AG09309 (cell line): ENCODE measurements at places on chromosomes 3 and 15.
A peak's percentile ranks its signal among the peaks of the same experiment; 100 is the strongest.

- no peak for DNase-seq
Observed at GRCh38 chr15:39465843-39466749, 114.8 kb upstream of the THBS1 start.

- no peak for DNase-seq
Observed at GRCh38 chr3:130901463-130902204, 7.8 kb downstream of the ATP2C1 start.

DNA sequence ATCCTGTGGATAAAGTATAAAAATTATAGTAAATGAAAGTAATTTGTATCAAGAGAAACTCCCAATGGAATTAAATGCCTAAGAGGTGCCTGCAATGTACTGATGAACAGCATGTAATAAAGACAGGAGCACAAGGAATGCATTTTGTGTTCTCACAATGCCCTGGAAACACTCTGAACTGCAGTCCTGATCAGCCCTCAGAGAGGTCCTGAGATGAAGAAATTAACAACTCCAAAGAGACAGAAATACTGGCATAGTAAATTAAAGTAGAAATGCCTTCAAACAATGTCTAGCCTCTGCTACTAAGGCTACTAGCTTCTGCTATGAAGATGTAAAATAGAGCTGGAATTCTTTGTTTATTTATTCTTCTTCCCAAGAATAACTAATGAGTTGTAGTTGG, 59.9 kb downstream of the CFAP20DC start:
- DNase-seq: no peak

DNA sequence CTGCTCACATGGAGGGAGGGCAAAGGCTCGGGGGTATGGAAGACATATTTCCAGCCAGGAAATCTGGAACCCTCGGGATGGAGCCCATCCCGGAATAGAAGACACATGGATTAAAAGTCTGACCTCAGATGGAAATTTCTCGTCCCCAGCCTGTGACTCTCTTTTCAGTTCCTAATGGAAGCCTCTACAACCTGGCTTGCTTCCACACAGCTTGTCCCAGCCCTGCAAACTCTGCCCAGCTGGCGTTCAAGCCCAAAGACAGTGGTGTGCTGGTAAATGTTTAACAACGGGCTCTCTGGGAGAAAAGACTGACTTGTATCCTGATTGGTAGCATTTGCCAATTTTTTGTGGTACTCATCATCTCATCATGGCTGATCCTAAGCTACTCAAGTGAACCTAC, 35.6 kb upstream of the TLE3 start:
- DNase-seq: no peak

- DNase-seq: no peak
Observed at GRCh38 chr15:64883997-64884511, 27.6 kb upstream of the ANKDD1A start.

DNA sequence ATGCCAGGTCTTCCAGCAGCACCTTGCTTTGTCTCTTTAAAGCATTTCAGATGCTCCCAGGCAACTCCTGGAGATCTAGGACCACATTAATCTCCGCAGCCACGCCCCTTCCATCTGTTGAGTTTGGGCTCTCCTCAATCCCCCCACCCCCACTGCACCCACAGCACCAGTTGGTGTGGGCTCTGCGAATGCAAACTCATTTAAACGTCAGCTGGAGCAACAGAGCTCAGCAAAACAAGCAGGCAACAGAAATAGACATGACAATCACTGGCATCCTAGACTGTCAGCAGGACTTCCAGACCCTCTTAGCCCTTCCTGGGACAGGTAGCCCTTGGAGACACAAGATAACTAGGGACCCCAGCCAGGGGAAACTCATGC, 106.9 kb downstream of the LSM3 start:
- no peak for DNase-seq

GRCh38 chr3:171862993-171863521, 19.9 kb downstream of the TMEM212 start:
- DNase-seq: no peak

DNA sequence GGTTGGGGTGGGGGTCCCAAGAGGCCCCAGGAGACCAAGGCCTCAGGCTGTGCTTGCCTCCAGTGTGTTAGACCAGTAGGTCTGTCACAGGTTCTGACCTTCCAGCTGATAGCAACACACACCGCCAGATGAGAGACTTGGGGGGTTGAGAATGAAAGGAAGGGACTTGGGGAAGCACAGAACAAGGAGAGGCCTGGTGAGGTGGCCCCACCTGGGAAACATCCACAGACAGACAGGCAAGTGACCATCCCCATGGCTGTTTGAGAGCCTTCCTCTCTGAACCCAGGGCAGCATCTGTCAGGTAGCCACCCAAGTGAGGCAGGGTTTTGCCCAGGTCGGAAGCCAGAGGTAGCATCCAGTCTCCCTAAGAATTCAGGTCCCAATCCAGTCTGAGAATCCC, 35.0 kb upstream of the VPS8 start:
- DNase-seq: no peak

GRCh38 chr15:52734329-52734728, 55.1 kb upstream of the ATOSA start:
- no peak for DNase-seq

DNA sequence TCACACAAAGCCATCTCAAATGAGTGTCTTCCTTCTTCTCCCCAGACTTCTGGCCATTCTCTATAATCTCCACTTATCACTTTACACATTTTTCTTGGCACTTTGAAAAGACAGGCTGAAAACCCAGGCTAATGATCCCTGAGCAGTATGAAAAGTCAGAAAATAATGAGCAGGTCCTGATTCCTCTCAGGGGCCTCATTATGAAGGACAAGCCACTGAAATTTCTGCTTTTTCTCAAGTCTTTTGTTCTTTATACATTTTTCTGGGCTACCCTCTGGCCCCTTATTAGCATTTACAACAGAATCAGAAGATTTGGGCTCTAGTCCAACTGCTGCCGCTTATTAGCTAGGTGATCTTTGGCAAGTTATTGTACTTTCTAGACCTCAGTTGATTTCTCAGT, 9.5 kb upstream of the ST6GAL1 start:
- DNase-seq: no peak

- no peak for DNase-seq
Observed at GRCh38 chr15:71551566-71551965, 258.8 kb upstream of the NR2E3 start.

DNA sequence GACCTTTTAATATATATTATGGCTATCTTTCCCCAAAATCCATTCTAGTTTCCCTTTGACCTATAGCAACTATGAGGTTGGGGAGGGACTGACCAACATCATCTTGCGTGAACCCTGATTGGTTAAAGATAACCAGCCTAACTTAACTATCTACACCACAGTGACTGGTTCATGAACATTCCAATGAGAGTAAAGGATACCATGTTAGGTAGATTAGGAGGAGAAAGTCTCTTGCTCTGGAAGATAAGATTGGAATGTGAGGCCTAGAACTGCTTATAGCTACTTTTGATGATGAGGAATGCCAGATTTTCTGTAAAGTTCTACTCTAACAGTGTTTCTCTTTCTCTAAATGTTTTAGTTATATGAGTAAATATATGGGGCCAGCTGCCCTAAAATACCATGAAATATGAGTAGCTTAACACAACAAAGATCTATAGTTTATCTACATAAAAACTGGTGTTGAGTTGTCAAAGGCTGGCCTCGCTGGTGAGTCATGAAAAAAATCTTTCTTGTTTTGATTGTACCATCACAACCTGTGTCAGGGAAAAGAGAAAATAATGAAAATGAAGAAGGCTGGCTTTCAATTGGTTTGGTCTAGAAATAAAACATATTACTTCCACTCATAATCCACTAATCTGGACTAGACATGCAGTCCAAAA, 481.4 kb downstream of the NSUN3 start:
- DNase-seq: no peak

GRCh38 chr3:171458864-171459136, 1.4 kb downstream of the TNIK start:
- DNase-seq: no peak

DNA sequence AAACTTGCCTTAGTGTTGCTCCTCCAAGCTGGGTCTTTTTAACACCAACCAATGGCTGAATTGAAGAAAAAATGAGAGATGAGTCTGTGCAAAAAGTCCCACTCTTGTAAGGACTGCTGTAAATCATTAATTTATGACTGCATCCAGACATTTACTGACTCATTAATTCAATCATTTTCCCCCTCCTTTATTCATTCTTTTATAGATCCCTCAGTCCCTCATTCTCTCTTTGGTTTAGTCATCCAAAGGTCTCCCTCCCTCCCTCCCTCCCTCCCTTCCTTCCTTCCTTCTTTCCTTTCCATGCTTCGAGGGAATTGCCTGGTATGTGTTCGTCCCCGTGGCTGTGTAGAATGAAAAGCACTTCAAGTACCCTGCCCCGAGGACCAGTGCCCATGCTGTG, 35.3 kb upstream of the MRPS22 start:
- DNase-seq: peak; percentile 48

- no peak for DNase-seq
Observed at GRCh38 chr3:45628746-45629145, 34.2 kb downstream of the LIMD1 start.

DNA sequence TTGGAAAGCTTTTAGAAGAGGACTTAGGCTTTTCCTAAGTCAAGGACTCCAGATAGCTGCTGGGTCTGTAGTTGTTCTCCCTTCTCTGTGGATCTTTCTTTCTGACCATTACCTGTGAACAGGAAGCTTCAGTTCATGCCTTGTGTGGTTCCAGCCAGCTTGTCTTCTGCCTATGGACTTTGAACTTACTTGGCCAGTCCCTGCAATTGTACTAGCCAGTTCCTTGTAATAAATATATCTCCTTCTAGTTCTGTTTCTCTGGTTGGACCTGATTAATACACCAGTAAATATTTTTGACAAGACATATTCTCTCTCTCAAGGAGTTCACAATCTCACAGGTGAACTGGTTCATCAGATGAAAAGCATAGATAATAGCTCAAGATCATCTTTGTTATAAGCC, 341.3 kb upstream of the DPPA4 start:
- no peak for DNase-seq

- DNase-seq: no peak
Observed at GRCh38 chr15:81492969-81493645, 119.1 kb upstream of the TMC3 start.

DNA sequence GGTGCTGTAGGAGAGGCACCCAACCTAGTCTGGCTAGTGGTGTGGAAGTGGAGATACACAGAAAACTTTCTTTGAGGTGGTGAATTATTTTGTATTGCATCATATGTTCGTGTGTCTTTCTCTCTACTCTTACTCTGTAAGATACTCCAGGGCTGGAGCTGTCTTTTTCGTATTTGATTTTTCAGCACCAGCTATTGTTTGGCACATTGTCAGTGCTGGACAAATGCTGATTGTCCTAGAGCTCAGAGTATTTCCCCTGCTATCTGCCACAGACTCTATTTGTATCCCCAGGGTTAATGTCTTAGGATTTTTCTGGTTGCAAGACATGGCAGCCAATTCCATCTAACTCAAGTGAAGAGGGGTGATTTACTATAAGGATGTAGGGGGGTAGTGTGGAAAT, 110.5 kb downstream of the SAMMSON start:
- DNase-seq: no peak

DNA sequence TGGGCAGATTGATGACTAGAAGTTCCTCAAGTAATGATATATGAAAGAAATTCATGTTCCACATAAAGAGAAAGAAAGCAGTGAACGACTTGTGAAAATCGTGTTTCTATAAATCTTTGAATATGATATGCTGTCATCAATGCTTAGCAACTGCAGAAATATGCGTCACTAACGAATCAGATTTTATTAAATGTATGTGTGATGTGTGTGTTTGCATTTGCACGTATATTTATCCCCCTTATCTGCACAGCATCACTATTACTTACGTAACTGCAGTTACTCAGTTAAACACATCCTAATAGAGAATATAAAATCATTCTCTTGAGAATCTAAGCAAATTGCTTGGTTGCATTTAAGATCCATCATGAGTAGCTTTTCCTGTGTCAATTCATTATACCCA, 468.6 kb downstream of the FGF12 start:
- DNase-seq: no peak

DNA sequence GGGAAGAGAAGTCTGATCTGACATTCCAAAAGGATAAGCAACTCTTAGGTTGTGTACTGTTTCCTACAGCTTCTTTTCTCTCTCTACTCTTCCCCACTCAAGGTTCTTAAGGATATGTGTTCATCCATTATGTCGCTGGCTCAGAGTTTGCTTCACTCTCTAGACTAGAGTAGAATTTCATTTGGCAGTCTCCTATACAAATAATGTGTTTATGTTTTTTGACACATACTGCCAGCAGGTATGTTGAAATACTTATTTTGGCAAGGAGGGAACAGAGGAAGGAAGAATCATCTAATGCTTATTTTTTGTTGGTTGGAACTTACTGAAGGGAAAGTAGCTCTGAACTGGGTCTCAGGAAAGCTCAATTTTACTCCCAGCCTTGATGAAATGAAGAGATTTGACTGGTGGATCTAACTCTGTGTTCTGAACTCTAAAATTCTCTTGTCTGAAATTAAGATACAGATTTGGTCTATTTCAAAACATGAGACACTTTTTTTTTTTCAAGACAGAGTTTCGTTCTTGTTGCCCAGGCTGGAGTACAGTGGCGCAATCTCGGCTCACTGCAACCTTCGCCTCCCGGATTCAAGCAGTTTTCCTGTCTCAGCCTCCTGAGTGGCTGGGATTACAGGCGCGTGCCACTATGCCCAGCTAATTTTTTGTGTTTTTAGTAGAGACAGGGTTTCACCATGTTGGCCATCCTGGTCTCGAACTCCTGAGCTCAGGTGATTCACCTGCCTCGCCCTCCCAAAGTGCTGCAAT, 7.6 kb upstream of the EMC3 start:
- no peak for DNase-seq

- no peak for DNase-seq
Observed at GRCh38 chr3:72077473-72078259, 292.7 kb upstream of the PROK2 start.

DNA sequence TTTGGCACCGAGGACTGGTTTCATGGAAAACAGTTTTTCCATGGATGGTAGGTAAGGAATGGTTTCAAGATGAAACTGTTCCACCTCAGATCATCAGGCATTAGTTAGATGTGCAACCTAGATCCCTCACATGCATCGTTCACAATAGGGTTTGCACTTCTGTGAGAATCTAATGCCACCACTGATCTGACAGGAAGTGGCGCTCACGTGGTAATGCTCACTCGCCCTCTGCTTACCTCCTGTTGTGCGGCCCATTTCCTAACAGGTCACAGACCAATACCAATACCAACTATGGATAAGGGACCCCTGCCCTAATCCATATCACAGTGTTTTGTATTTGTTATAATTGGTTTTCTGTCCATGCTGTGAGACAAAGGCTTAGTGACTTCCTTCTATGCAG, 58.9 kb downstream of the SLMAP start:
- no peak for DNase-seq

DNA sequence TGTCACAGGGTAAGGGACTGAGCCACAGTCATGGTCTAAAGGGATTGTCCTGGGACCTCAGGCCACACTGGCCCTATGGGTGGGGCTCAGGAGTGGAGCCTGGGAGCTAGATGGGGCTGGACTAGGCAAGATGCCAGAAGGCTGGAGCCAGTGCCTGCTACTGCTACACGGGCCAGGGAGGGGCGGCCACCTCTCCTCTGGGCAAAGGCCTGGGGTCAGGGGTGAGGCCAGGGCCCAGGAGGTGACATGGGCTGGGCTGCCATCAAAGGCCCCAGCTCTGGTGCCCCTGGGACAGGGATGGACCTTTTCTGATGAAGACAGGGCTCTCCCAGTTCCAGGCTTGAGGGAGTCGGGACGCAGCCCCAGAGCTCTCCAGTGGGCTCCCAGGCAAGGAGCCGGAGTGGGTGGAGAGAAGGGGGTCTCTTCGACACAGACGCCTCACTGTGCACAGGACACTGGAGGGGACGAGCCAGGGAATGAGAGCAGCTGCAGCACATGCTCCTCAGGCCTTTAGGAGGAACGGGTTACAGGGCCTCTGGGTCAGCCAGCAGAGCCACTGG, 62.1 kb upstream of the IQSEC1 start:
- no peak for DNase-seq
